ENCODE measurements at places on chromosomes 4 and X.

DNA sequence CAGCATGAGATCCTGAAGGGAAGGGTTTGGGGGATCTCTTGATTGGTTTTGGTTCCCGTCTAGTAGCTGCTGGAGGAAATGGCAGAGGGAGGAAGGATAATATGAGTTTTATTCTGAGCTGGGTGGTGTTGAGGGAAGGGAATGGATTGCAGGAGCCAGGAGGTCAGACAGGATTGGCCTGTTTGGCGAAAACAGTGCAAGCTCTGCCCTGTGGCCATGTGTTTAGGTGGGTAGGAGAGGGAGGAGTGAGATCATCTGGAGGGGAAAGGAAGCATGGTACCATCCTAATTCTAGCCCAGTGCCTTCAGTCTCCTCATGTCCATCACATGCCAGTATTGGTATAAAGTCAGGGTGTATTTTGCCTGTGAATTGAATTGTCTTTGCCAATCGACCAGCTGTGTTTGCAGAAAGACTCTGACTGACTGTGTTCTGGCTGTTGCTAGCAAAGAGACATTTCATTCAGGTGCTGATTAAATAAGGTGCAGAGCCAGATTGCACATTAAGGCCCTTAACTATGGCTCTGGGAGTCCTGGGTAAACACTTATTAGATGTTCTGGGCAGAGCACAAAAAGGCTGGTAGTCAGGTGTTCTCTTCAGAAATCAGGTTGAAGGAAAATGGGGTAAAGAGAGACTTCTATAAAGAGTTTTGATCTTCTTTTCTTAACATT lies 10.0 kb downstream of the TMEM164 start:
- DNase-seq = no peak

- DNase-seq = peak; percentile 73
Measured at GRCh38 chr4:48968814-48969213, 17.3 kb upstream of the CWH43 start.

DNA sequence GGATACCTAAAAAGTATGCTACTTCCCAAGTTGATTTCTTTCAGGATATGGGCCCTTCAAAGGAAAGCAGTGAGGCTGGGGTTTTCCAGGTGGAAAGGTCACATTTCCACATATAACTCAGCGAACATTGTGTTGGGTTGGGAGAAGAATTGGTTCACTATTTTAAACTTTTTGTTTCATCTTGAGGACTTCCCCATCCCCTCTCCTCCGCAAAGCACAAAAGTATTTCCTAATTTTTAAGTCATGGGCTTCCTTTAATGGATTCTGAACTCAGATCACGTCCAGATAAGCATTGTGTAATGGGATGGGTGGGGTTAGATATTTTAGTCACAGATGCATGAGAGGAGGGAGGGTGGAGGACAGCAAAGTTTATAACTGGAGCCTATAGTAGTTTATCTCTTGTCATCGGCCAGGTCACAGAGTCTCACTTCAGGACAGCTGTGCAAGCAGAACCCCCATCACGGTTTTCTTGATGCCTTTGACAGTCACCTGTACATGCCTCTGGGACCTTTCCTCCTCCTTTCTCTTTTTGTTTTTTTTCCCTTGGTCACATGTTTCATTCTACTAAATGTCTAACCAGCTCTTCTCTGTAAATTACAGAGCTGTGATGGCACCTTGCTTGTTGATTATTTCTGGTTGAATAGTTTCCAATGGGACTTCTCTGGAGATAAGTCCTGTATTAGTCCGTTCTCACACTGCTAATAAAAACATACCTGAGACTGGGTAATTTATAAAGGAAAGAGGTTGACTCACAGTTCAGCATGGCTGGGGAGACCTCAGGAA lies 115.4 kb downstream of the PTTG2 start:
- peak; percentile 99 for DNase-seq

DNA sequence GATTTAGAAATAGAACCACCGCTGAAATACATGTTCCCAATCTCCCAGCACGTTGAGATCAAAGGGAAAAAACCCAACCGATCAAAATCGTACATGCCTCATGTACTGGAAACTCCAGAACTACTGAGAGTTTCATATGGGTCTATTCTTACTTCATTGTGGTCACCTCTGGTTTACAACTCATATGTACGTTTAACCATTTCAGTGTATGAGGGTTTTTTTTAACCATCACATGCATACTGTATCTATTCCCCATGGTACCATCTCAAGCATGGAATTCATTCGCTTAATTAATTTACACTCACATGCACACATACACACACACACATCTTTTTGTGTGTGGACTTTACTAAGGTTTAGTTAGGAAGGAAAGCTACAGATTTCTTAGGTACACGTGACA lies 46.0 kb upstream of the CLNK start:
- DNase-seq = no peak

DNA sequence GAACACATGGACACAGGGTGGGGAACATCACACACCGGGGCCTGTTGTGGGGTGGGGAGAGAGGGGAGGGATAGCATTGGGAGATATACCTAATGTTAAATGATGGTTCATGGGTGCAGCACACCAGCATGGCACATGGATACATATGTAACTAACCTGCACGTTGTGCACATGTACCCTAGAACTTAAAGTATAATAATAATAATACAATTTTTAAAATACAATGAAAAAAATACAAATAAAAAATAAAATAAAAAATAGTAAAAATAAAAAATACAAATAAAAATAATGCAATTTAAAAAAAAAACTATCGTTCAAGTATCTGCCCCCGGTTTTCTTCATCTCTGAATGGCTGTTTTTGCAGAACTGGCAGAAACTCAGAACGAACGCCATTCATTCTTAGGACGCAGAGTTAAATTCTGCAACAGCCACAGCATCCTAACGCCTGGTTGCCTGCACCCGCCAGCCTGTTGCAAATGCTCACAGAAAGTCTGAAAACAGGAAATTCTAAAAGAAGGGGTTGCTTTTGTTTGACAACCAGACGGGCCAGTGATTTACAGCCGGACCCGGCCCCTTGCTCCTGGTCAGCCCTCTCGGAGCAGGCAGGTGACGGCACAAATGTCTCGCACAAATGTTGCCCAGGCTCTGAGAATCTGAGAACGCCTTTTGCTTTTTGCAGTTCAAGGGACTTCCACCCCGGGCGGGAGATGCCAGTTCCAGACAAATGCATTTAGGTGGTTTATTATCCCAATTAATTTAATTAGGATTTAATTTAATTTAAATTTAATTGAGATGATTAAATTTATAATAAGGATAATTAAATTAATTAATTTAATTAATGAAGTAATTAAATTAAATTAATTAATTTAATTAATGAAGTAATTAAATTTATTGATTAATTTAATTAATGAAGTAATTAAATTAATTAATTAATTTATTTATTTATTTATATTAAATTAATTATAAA lies 47.8 kb downstream of the CRLF2 start:
- peak; percentile 62 for DNase-seq

DNA sequence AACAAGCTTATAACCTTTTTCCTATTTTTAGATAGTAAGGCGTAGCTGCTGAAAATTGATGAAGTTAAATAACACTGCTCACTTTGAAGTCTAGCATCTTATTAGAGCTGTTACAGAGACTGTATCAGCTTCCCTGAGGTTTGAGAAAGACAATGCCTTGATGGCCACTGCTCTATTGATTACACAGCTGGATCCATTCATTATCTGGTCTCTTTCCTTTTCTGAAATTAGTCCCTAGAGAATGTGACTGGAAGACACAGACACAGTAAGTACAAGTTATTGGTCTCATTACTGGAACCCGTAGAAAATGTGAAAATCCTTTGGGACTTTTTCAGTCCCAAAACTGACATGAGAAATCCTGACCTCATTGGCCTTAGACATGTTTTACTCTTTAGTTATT lies 188.3 kb downstream of the NAF1 start:
- no peak for DNase-seq

DNA sequence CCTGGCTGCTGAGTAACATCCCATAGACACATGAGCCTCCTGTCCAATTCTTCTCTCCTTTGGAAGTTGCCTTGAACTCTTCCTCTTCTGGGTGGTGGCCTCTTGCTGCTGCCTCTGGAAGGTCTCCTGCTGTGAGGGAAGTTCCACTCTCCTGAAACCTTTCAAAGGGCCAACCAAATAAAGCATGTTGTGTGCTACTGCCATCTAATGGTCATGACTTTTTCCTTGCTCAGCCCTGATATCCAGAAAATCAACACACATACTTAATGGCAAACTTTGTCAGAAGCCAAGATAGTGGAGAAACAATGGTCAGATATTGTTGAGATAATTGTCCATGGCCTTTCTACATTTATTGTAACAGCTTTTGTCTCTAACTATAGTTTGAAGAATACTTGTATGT lies 19.1 kb upstream of the ZXDA start:
- peak; percentile 66 for DNase-seq

- peak; percentile 11 for DNase-seq
Measured at GRCh38 chrX:74492720-74493201, 71.5 kb downstream of the SLC16A2 start.

- no peak for DNase-seq
Measured at GRCh38 chrX:153765138-153766079, 1.4 kb downstream of the PLXNB3 start.

- DNase-seq = no peak
Measured at GRCh38 chr4:176498617-176499256, 179.0 kb downstream of the SPCS3 start.

- peak; percentile 54 for DNase-seq
Measured at GRCh38 chr4:17523662-17524061, 8.7 kb downstream of the CLRN2 start.

DNA sequence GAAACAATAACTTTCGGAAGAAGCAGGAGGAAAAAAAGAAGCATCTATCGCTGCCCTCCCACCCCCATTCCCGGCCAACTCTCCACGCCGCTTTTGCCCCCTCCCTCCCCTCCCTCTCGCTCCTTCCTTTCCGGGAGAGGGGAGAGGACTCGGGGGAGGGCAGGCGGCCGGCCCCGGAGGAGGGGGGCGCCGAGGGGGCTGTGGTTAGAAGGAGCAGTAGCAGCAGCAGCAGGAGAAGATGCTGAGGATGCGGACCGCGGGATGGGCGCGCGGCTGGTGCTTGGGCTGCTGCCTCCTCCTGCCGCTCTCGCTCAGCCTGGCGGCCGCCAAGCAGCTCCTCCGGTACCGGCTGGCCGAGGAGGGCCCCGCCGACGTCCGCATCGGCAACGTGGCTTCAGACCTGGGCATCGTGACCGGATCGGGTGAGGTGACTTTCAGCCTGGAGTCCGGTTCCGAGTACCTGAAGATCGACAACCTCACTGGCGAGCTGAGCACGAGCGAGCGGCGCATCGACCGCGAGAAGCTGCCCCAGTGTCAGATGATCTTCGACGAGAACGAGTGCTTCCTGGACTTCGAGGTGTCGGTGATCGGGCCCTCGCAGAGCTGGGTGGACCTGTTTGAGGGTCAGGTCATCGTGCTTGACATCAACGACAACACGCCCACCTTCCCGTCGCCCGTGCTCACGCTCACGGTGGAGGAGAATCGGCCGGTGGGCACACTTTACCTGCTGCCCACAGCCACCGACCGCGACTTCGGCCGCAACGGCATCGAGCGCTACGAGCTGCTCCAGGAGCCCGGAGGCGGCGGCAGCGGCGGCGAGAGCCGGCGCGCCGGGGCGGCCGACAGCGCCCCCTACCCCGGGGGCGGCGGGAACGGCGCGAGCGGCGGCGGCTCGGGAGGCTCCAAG lies 1.3 kb downstream of the PCDH7 start:
- no peak for DNase-seq

GRCh38 chr4:129371065-129371464 lies 275.1 kb downstream of the C4orf33 start:
- DNase-seq = no peak

- DNase-seq = peak; percentile 64
Measured at GRCh38 chr4:10164877-10165283, 48.3 kb upstream of the WDR1 start.

- no peak for DNase-seq
Measured at GRCh38 chrX:151543706-151544105, 19.8 kb upstream of the PASD1 start.

DNA sequence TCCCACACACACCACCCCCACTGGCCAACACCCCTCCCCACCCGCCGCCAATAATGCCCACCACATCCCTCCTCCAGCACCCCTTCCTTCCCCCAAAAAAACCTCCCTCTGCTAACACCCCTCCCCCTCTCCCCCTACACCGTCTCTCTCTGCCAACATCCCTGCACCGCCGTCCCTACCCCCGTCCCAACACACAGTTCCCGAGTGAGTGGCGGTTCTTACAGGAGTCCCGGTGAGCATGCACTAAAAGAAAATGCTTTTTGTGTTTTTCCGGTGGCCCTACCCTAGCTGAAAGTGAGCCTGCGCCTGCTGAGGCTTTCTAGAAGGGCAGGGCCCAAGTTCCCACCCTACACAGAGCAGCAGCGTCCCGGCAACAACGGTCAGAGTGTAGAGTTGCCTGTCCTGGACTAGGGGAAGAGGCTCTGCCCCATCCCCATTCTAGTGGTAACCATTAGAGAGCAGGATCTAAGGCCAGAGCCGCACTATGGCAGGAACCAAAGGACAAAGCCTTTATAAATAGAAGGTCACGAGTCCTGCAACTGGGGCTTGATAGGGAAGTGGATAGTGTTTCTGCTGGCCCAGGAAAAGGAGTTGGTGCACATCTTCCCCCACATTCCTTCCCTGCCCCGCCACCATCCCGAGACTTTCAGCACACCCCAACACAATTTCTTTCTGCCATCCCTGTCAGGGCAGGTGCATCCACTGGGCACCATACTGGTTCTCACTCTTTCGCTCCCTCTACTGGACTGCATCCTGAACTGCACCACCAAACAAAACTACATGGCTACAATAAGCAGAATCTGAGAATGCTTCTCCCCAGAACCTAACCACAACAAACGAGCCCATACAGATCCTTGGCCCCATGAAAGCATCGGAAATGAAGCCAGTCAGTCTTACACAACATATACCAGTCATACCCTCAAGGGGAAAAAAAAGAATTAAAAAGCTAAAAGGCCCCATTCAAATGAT lies 78.1 kb upstream of the PAGE3 start:
- peak; percentile 31 for DNase-seq

- no peak for DNase-seq
Measured at GRCh38 chrX:99777912-99778311, 632.2 kb downstream of the PCDH19 start.

GRCh38 chr4:181479141-181479540 lies 764.1 kb upstream of the TENM3 start:
- DNase-seq = no peak
